ENCODE measurements at places on chromosomes 11 and 22.

DNA sequence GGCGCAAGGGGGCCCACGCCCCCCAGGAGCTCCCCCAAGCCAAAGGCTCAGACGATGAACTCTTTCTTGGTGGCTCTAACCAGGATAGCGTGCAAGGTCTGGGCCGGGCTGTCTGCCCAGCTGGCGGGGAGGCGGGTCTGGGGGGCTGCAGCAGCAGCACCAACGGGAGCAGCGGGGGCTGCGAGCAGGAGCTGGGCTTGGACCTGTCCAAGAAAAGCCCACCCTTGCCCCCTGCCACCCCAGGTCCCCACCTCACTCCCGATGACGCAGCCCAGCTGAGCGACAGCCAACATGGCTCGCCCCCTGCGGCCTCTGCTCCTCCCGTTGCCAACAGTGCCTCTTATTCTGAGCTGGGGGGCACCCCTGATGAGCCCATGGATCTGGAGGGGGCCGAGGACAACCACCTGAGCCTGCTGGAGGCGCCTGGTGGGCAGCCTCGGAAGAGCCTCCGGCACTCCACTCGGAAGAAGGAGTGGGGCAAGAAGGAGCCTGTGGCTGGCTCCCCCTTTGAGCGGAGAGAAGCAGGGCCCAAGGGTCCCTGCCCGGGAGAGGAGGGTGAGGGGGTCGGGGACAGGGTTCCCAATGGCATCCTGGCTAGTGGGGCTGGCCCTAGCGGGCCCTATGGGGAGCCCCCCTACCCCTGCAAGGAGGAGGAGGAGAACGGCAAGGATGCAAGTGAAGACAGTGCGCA, 21.6 kb upstream of the TMEM191C start:
- no peak for DNase-seq

DNA sequence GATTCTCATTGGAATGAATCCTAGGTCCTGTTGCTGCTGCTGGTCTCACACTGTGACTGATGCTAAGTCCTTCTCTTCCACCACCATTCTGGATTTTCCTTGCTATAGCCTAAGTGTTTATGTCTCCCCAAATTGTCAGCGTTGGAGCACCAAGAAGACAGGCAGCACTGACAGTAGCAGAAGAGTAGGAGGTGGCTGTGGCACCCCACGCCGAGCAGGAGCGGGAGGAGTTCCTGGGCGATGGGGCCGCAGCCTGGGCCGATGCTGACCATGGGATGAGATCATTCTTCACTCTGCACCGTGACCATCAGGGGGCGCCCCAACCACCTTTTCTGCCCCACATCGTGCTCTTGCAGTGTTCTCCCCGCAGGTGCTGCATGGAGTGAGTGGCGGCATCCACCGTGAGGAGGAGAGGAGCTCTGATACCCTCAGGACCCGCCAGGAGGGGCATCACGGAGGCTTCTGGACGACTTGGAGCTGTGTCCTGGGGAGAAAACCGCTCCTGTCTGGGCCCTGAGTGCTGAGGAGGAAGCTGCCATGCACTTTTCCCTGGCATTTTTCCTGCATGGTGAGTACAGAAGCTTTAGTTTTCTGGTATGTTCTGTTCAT, 57.0 kb downstream of the LRRC74B start:
- peak; percentile 71 for DNase-seq

DNA sequence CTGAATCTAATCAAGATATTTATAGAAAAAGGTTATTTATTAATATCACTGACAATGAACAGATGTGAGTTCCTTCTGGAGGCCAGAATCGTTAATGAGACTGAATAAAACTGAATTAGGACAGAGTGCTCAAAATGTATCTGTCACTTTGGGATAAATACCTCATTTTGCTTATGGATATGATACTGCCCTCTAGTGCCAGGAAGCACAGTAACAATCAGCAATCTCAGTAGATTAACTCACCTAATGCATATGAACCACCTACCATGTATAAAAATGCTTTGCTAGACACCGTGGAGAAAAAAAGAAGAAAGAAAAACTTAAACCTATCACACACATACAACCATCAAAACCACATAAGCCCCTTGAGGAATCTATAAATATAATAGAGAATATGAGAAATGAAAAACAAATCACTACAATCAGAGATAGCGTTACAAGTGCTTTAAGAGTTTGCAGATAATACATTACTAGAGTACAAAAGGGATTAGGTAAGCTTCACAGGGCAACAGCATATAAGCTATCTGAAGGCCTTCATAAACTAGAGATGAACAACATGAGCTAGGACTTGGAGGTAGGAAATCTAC, 117.4 kb downstream of the SGSM3 start:
- DNase-seq = no peak

- no peak for DNase-seq
Observed at GRCh38 chr11:17386331-17387084, 2.0 kb downstream of the KCNJ11 start.

DNA sequence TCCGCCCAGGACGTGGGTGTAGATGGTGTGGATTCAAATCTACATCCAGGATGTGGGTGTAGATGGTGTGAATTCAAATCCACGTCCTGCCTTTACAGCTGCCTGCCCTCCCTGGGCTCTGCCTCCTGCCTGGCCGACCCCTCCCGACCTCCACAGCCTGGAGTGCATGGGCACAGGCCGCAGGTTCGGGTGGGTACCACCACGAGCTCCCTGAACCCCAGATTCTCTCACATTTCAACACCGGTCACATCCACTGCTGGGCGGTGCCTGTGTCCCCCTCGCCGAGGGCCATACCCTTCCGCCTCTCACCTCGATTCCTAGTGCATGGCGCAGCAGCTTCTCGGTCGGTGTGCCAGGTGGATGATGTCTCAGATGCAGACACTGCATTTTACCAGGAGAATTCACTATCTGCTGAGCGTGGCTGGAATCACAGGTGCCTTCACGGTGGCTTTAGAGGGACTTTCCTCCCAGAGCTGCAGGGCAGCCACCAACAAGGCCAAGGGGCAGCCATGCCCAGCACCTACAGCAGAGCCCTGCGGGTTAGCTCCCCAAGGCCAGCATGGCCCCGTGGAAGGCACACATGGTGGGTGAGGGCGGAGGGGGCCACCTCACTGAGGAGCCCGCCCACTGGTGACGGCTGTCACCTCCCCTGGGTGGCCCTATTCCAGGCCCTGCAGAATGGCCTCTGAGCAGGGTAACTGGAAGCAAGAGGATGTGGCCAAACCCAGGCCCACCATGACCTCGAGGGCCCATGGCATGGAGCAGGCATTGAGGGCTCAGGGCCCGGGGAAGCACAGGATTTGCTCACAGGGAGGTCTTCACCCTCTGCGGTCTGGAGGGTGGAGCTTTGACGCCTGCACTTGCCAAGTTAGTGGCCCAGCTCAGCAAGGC, 638.5 kb downstream of the TBC1D22A start:
- no peak for DNase-seq

DNA sequence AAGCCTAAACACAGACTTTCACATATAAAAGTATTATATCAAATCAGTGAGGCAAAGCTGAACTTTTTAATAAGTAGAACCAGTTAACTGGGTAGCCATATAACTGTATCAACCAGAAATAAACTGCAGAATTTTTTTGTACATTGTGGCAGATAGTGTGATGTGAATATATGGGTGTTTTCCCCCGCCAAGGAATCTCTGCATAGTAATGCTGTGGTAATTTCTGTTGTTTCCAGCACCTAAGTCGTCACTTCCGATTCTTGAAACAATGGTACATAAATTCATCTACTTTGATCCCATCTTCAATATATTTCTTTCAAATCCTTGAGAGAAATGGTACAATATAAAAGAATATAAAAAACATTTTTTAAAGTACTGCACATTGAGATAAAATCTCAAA, 39.6 kb downstream of the NARS2 start:
- DNase-seq = no peak

- no peak for DNase-seq
Observed at GRCh38 chr11:19323502-19323901, 82.8 kb upstream of the E2F8 start.

GRCh38 chr22:20153945-20154344, 3.1 kb upstream of the CCDC188 start:
- DNase-seq = no peak

- DNase-seq = no peak
Observed at GRCh38 chr22:18995327-18995711, 59.2 kb upstream of the PRODH start.

- DNase-seq = no peak
Observed at GRCh38 chr11:132196928-132197327, 826.5 kb downstream of the NTM start.

All from activated T-cell treated with anti-CD3 and anti-CD28 coated beads for 1 hour (primary cell).